ENCODE measurements at places on chromosomes 11 and 22.
A peak's percentile ranks its signal among the peaks of the same experiment; 100 is the strongest.

DNA sequence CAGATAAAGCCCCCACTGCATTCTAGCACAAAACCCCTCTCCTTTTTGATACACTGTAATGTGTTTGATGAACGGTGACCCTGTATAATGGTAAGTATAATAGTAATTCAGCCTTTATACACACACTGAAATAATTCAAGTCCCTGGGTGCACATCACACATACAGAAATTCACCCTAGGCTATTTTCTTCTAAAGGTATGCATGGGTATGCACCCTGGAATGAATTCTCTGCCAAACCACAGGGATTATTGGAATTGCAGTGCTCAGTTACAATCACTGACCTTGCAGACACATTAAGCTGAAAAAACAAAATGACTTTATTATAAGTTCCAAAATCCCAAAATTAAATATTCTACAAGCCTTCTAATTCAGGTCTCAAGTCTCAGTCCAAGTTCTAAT is 245.9 kb upstream of the FAT3 start:
- DNase-seq = no peak

- DNase-seq = peak; percentile 85
These were observed 1.9 kb downstream of the CHRM4 start for GRCh38 chr11:46389450-46390330.

DNA sequence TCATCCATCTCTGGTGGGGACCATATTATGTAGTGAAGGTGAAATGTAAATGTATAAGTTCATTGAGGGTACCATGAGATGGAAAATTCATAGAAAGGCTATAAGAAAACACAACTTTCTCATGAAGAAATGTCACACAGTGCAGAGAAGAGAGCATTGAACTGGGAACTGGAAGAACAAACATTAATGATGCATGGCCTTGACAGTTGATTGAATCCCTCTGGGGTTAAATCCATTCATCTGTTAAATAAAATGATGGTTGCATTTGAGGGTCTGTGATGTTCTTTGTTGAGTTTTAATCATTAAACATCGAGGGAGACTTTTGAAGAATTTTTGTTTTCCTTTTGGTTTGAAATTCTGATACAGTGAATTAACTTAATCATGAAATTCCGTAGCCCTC is 1401.4 kb downstream of the FAM181B start:
- DNase-seq = no peak

- no peak for DNase-seq
These were observed 14.6 kb downstream of the ACAT1 start for GRCh38 chr11:108135845-108136544.

- DNase-seq = no peak
These were observed 7.5 kb upstream of the CRKL start for GRCh38 chr22:20909543-20910303.

GRCh38 chr11:72828692-72829101 is 14.5 kb downstream of the ATG16L2 start:
- no peak for DNase-seq

DNA sequence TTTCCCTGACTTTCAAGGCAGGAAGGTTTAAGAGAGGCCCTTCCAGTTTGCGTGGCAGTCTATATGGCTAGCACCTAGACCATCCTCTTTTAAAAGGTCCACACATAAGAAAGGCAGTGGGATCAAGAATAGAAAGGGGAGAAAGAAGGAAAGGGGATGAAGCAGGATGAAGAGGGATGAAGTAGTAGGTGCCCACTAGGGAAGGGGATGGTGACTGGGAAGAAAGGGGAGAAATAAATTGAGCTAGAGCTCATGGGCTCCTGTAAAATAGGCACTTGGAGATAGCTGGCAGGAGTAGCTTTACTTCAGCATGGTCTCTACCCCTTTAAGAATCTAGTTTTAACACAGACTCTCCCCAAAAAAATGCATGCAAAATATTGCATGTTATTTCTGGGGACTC is 41.5 kb downstream of the CADM1 start:
- no peak for DNase-seq

DNA sequence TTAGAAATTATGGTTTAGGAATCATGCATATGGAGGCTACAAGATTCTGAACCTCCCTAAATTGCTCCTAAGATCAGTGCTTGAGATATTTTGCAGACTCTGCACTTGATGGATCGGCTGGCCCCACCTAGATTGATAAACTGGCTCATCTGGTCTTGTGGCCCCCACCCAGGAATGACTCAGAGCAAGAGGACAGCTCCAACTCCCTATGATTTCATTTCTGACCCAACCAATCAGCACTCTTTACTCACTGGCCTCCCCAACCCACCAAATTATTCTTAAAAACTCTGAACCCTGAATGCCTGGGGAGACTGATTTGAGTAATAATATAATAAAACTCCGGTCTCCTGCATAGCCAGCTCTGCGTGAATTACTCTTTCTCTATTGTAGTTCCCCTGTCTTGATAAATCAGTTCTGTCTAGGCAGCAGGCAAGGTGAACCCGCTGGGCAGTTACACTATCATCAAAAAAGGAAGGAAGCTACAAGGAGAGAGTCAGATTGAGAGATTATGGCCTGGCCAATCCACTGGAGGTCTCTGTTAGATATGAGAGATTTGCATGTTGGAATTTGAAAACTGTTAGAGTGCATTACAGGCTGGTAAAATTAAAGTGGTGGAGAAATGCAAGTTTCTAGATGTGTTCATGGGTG is 245.8 kb downstream of the CSNK2A3 start:
- no peak for DNase-seq

- no peak for DNase-seq
These were observed 75.1 kb downstream of the LARGE2 start for GRCh38 chr11:45997599-45997998.

GRCh38 chr11:57251491-57252104 is 14.5 kb upstream of the APLNR start:
- no peak for DNase-seq

DNA sequence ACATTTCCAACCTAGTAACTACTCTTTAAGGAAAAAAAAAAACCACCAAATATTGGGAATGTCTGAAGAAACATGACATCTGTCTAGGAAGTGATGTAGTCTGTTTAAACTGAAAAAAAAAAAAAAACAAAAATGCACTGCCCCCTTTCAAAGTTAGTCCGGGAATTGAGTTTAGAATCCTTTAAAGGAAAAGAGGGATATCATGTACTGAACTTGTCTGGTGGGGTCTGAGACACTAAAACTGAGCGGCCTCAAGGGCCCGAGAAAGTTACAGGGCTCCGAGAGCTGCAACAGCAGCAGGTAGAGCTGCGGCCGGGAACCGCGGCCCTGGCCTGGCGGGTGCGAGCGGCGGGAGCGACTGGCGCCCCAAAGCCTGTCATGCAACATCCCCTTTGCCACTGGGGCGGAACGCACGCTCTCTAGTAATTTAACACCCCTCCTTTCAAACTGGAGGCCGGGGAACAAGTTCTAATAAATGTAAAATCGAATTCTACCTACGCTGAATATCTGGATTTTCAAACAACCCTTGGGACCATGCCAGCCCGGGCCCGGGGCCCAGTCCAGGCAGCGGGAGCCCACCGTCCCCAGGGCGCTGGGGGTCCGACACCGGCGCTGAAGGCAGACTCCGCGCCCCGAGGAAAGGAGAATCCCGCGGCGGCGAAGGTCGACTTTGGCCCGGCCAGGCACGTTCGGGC is 736 bp downstream of the RDX start:
- DNase-seq = peak; percentile 44

GRCh38 chr22:49725516-49725915 is 102.2 kb downstream of the BRD1 start:
- DNase-seq = no peak

DNA sequence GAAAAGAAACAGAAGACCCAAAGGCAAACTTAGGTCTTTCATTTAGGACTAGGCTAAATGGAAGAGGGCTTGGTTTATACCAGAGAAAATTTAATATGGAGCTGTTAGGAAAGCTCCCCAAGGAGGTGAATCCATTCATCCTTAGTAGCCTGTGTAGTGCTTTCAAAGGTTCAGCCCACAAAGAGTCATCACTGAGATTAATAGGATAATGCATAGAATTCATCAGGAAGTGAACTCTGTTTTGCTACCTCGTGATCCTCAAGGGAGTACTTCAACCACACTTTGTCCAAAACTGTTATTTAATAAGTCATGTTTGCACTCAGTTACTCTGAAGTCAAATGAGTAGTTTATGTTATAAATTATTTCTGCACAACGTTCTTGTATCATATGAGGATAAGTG is 43.3 kb upstream of the MMP7 start:
- no peak for DNase-seq

DNA sequence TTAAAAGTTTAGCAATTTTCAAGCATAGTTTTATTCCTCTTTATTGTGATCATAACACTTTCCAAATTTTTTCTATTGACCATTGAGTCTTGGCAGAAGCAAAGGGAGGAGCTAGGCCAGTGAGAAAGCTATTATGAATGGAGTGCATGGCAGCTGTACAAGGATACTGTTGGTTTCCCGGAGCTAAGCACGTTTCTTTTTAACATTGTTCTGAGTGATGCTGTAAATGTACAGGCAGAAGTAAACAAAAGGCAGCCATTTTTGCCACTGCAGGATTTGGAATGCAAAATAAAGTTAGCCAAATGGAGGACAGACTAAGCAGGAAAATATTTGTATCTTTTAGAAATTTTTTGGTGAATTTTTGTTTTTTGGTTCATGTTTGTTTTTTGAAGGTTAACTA is 16.2 kb downstream of the CBL start:
- no peak for DNase-seq

DNA sequence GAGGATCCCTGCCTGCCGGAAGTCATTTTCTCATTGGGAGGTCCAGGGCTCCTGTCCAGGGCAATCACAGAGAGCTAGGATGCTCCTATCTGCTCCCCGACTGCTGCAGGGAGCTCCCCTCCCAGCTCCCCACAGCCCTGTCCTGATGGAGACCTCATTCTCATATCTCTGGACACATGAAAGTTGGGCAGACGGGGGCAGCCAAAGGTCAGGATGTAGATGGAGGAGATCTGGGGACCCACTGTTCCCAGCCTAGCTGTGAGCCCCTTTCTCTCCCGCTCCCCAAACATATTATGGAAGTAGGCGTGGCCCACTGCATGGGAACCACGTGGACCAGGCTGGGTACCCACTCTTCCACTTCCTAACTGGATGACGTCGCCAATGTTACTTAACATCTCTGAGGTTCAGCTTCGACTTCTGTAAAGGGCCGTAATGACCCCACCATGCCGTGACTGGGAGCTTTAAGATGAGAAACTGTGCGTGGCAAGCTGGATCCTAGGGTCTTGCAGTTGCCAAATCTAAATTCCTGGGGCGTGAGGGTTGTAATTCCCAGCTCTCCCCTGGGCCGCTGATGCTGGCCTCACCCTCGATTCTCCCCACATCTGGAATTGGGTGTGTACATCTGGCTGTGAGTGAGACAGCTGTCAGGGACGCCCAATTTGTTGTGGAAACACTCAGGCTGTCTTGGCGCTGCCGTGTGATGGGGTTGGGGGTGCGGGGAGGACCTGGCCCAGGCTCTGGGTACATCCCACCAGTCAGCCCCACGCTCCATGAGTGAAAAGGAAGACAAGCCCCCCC is 1.8 kb downstream of the CDC42EP2 start:
- DNase-seq = no peak

DNA sequence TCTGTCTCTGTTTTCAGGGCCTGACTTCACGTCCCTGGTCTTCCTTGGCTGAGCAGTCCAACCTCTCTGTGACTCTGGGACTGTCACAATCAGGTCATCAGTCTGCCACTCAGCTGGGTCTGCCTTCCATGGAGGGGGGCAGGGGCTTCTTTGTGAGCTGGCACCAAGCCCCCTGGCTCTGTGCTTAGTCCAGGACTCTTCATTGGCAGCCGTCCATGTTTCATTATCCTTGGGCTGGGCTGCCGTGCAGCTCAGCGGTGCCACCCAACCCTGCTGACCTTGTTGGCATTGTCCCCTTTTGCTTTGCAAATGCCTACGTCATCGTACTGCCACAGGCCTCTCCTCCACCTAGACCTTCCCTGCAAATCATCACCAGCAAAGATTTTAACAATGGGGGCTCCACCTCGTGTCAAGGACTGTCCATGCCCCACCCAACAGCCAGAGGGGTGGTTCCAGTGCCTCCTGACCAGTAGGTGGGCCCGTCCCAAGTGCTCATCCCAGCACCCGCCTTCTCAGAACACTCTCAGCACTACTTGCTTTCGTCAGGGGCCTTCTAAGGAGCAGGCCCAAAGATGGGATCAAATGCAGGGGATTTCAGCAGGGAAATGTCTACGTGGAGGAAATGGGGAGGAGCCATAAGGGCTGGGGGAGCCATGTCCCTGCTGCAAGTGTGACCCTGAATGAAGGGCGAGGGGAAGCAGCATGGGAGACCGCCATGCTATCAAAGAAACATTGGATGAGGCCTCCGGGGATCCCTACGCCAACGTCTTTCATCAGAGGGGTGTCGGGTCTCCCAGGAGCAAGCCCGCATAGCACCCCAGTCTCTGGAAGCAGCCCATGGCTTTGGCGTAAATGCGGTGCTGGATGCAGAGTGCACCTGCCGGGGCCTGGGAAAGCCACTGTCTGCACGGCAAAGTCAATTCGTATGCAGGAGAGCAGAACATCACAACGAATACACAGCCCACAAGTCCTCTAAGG is 18.2 kb downstream of the KRTAP5-6 start:
- no peak for DNase-seq

DNA sequence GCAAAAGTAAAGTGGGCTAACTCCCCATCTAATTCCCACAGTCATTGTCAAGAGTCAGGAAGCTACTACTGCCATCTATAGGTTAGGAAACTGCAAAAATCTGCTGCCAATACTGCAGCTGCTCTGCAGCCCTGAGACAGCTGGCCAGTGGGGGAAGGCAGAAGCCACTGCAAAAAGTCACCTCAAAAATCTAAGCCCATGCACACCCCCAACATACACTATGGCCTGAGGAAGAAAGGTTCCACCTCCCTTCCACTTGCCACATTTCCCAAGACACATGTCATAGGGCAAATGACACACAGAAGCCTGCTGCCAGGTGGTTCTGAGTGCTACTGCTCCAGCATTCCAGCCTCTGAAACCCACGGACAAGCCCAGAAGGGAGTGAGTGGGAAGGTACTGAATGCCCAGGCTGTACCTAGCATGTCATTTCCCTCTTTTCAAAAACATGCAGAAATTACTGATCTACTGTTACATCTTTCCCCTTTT is 36.9 kb downstream of the DGCR2 start:
- no peak for DNase-seq

Measured in WERI-Rb-1 (cell line).